Myocyte (in vitro differentiated cells): ENCODE measurements at places on chromosomes 13 and 19. TPM values are rescaled to one million over a fixed set of nuclear protein-coding genes. Genes with fewer than 3 reads are reported as not detected.

Gene CEACAM19
- 4.9 and 6.9 TPM in 2 replicates for total RNA-seq

Gene ZNF98
- not detected in 2 replicates for total RNA-seq

Gene KCNN1
- total RNA-seq = not detected in 2 replicates

Gene SPACA4
- total RNA-seq = not detected in 2 replicates

Gene PLK5
- total RNA-seq = not detected in 2 replicates

Gene PNMA8A
- 89.0 and 102 TPM in 2 replicates for total RNA-seq

Gene CYP2F1
- not detected in 2 replicates for total RNA-seq

Gene C19orf85
- total RNA-seq = not detected in 2 replicates

Gene ITGBL1
- 58.2 and 94.7 TPM in 2 replicates for total RNA-seq

Gene WDR87
- total RNA-seq = not detected in 2 replicates

Gene UHRF1
- 23.3 and 33.5 TPM in 2 replicates for total RNA-seq

Gene DOCK9
- total RNA-seq = 89.1 and 138 TPM in 2 replicates

Gene LILRA2
- not detected in 2 replicates for total RNA-seq

Gene GIPC3
- total RNA-seq = 0.19 and 0.31 TPM in 2 replicates

Gene SLC6A16
- 0.51 and 2.0 TPM in 2 replicates for total RNA-seq

Gene PGLYRP2
- total RNA-seq = not detected in 2 replicates

Gene VSTM2B
- not detected in 2 replicates for total RNA-seq

Gene CTXN1
- total RNA-seq = 5.0 and 7.5 TPM in 2 replicates

Gene KCNN4
- 0.27 and 1.6 TPM in 2 replicates for total RNA-seq

Gene PALM
- 4.8 and 7.8 TPM in 2 replicates for total RNA-seq

Gene ZNF17
- total RNA-seq = 5.2 and 9.8 TPM in 2 replicates

Gene PVR
- total RNA-seq = 327 and 450 TPM in 2 replicates

Gene FXYD1
- total RNA-seq = 22.9 and 36.6 TPM in 2 replicates

DNA sequence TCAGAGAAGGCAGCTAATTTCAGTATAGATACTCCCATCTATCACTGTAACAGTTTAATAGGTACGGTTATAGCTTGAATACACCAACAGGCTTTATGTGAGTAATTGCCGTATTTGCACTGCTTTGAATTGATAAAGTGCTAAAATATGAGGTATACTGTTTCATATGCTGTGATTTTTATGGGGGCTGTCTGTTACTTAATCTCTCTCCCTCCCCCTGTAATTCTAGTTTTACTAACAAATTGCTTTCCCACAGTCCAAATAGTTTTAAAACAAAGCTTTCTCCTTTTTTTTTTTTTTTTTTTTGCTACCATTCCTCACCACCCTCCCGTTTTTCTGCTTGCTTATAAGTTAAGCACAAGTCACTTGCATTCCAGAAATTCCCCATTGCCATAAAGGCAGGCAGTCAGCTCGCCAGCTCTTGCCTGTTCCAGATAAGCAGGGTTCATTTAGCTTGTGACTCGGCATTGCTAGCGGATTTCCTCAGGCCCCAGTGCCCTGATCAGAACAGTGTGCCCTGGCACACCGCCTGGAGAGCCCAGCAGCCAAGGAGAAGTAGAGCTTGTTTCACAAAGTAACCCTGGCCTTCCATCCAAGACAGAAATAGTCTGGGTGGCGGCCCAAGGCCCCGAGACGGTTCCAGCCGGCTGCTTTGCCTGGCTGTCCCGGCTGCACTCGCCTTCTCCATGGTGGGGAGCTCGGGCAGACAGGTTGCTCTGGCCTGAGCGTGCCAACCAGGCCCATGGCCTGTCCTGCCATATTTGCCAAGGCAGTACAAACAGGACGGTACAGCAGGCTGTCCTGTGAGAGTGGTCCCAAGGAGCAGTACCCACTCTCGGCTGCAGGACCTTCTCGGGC lies 43.5 kb upstream of the NPAS1 start:
- DNase-seq = peak; percentile 91

GRCh38 chr13:48857576-48857975 lies 118.1 kb upstream of the FNDC3A start:
- DNase-seq = no peak

DNA sequence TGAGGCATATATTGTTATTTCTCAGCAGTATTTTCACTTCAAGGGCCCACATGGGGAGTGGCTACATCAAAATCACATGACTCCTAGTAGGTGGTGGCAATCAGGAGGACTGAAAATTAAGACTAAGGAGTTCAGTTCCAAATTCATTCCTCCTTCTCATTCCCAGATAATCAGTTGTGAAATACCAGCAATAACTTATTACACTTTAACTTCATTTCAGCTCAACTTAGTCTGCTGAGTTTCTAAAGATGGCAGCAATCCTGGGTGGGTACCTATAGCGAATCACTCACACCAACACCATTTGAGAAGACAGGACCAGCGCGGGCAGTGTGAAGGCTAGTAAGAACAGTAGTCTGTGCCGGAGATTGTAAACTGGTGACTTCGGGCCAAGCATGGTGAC lies 63.9 kb upstream of the SLC10A2 start:
- DNase-seq = no peak

DNA sequence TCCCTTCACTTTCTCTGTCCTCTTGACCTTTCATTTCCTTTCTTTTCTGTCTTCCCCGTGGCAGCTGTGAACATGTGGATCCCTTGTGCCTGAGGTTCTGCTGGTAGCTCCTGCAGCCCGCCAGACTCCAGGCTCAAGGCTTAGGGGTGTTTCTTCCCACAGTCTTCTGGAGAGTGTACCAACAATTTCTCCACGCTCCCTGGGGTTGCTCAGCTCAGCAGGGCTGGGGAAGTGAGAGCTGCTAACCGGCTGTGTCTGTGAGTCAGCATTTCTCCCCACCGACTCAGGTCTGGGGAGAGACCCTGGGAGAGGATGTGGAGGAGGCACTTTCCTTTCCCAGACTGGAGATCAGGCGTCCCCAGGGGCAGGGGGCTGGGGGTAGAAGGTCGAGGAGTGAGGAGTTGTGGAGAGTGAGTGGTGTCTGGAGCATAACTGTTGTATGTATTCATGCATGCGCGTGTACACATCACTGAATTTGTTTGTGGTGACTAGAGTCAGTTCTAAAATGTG lies 193.6 kb downstream of the KCNRG start:
- DNase-seq = peak; percentile 84

GRCh38 chr13:111484141-111484925 lies 163.9 kb downstream of the TEX29 start:
- peak; percentile 3 for DNase-seq

DNA sequence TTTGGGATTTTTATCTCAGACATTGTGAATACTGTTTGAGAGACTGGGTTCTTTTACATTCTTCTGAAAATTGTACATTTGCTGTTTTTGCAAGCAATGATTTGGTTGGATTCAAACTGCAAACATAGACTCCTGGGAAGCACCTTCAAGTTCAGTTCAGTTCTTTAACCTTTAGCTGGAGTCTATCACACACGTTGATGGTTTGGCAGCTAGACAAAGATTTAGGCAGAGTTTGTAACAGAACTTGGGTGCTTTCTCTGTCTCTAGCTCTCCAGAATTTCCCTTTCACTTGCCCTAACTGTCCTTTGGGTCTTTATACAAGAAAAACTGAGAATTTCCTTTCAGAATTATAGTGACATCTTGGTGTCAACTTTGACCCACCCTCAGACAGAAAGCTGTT lies 556.6 kb downstream of the DIAPH3 start:
- DNase-seq = no peak

DNA sequence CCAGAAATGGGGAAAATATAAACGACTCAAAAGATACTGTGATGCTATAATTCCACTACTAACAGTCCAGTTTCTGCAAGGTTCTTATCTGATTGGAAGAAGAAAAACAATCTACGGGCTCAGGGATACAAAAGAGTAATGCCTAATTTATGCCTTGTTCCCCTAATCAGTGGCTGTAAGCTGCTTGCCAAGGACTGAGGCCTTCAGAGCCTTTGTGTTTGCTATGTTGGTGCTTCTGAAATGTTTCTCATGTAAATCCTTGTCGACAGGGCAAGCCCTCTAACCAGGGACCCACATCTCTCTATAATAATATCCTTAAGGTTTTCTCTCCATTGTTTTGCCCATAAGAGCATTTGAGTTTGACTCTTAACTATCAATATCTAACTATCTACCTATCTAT lies 89.7 kb upstream of the CLDN10 start:
- DNase-seq = no peak

DNA sequence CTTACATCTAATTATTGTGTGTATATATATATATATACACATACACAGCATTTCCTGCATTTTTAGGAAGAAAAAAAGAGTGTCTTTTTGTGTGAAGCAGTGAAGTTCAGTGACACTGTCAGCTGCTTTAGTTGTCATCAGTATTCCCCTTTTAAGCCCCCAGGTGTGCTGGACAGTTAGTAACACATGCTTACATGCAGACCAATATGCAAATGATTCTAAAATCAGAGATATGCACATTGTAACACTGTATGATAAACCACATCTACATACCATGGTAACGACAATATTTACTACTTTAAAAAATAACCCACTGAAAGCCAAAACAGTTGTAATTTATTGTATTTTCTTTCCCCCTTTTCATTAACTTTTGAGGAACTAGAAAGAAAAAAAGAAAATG lies 16.8 kb downstream of the LHFPL6 start:
- no peak for DNase-seq

DNA sequence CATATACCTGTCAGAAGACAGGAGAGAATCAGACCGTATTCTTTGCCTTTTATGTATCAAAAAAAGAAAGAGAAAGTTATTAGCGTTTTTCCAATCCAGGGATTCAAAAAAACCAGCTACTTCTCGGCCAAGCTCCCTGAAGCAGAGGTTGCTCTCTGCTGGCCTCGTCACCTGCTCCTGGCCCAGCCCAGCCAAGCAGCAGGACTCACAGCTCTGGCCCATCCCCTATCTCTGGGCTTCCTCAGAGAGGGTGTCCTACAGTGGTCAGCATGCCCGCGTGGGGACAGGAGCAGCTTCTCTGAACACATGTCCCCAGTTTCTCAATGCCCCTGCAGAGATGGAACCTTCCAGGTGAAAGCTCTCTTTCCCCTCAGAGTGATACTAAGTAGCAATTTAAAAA lies 209.0 kb downstream of the URI1 start:
- no peak for DNase-seq

DNA sequence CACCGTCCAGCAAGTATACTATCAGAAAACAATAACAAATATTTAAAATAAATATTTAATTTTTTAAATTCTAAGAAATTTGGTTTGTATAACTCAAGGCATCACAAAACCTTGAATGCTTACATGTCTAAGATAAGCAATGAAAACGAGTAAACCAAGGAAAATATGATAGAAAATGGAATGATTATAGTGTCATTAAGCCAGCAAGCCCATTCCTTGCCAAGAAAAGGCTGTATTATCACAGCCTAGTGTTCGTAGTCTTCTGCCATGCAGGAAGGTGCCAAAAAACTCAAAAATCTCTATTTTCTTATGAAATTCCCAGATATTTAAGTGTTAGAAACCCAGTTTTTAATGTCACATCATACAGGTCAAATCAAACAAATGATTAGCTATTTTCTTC lies 136.4 kb downstream of the STOML3 start:
- no peak for DNase-seq

DNA sequence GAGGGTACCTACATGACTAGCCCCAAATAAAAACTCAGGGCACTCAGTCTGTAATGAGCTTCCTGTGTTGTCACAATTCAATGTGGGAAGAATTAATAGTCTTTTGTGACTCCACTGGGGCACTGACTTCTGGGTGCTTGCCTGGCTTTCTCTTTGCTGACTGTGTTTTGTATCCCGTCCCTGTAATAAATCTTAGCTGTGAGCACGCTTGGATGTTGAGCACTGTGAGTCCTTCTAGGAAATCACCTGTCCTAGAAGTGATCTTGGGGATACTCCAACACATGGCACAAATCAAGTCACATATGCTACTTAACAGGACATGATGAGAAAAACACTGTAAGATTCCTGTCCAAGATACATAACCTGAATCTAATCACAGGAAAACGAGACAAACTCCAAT lies 83.0 kb downstream of the USP12 start:
- DNase-seq = no peak

GRCh38 chr19:34596115-34596514 lies 80.8 kb downstream of the SCGB2B2 start:
- no peak for DNase-seq

- no peak for DNase-seq
Observed at GRCh38 chr13:38686577-38687245, at the start of gene FREM2. Gene FREM2 (plus strand): TSS chr13:38687077. CDS start chr13:38687345, 268 bp downstream.

DNA sequence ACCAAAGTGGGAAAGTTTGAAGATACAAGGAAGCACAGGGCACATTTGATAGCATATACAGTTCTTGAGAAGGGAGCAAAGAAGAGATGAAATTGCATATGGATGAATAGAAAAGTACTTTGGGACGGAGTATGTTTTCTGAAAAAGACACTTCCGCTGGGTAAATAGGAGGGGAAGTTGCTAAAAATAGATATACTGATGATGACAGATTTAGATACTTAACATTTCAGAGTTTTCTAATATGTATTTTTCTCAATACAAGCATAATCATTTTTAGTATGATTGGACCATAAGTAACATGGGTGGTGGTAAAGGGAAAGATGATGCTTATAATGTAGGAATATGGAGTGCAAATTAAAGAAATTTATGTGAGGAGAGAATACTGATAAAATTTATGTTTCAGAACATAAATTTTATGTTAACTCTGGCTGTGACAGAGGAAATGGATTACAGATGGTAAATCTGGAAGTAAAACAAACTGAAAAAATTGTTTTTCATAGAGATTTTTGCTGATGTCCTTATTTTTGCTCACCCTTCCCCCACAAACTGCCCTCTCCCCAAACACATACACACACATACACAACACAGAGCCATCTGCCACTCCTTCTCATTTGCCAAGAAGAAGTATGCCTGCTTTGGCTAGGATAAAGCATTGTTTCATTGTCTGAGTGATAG lies 583.9 kb upstream of the MIR17HG start:
- no peak for DNase-seq

GRCh38 chr19:13557756-13558398 lies 51.6 kb upstream of the CACNA1A start:
- DNase-seq = no peak

- DNase-seq = no peak
Observed at GRCh38 chr13:112001571-112001970, 65.4 kb upstream of the SOX1 start.

- DNase-seq = no peak
Observed at GRCh38 chr13:66378894-66379293, 851.2 kb downstream of the PCDH9 start.

GRCh38 chr13:59954601-59955000 lies 209.1 kb downstream of the DIAPH3 start:
- DNase-seq = no peak

- DNase-seq = no peak
Observed at GRCh38 chr13:50928102-50928501, 18.5 kb downstream of the RNASEH2B start.

GRCh38 chr19:10923260-10924112 lies 5.0 kb downstream of the YIPF2 start:
- DNase-seq = no peak
